Fibroblast of villous mesenchyme (primary cell): ENCODE measurements at places on chromosomes 7 and 10.

DNA sequence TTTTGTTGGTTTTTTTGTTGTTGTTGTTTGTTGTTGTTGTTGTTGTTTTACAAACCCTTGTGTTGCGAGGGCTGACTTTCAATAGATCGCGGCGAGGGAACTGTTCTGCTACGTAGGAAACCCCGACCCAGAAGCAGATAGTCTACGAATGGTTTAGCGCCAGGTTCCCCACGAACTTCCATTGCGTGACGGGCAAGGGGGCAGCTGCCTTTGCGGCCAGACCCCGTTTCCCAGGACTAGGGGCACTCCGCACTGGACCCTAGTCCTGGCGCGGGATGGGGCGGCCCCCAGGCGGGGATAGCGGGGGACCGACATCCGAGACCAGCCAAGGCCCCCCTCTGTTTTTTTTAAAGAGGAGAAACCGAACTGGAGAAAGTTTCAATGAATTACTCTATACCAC lies 119.6 kb downstream of the LRRTM3 start:
- no peak for DNase-seq

- no peak for DNase-seq
These were observed 68.2 kb downstream of the ALOX5 start for GRCh38 chr10:45442251-45442650.

DNA sequence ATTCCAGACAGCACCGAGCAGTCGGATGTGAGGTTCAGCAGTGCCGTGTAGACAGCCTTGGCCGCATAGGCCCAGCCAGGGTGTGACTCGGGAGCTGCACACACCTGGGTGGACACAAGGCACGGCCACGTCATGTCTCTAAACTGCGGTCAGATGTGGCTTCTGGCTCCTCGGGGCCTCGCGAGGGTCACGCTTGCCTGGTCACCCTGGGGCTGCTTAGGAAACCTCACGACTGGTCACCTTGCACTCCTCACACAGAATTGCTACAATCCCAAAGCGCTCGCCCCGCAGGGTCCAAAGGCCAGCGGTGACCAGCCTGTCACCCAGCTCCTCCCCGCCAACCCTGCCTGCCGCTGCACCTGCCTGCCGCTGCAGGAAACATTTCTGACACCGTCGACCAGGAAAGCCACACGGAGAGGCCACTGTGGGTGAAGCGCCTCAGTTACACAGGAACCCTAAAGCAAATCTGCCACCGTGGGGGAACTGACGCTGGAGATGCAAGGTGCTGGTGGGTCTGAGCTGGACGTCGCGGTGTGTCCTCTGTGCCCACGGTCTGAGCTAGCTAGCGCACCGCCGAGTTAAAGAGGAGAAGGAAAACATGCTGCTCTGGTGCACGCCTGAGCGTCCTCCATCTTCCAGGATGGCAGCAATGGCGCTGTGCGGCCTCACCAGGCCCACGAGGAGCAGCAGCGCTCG lies 5.0 kb downstream of the GPER1 start:
- DNase-seq = no peak

- DNase-seq = no peak
These were observed 64.7 kb upstream of the TNRC18 start for GRCh38 chr7:5488286-5488878.

GRCh38 chr7:22469371-22470143 lies 30.4 kb downstream of the STEAP1B start:
- DNase-seq = no peak

- DNase-seq = no peak
These were observed 28.0 kb downstream of the MICU1 start for GRCh38 chr10:72597897-72598296.

GRCh38 chr7:54788664-54789063 lies 29.7 kb upstream of the SEC61G start:
- DNase-seq = peak; percentile 85

GRCh38 chr10:4784667-4785333 lies 41.2 kb upstream of the AKR1E2 start:
- no peak for DNase-seq

GRCh38 chr7:24740871-24741270 lies 16.4 kb downstream of the GSDME start:
- DNase-seq = no peak

DNA sequence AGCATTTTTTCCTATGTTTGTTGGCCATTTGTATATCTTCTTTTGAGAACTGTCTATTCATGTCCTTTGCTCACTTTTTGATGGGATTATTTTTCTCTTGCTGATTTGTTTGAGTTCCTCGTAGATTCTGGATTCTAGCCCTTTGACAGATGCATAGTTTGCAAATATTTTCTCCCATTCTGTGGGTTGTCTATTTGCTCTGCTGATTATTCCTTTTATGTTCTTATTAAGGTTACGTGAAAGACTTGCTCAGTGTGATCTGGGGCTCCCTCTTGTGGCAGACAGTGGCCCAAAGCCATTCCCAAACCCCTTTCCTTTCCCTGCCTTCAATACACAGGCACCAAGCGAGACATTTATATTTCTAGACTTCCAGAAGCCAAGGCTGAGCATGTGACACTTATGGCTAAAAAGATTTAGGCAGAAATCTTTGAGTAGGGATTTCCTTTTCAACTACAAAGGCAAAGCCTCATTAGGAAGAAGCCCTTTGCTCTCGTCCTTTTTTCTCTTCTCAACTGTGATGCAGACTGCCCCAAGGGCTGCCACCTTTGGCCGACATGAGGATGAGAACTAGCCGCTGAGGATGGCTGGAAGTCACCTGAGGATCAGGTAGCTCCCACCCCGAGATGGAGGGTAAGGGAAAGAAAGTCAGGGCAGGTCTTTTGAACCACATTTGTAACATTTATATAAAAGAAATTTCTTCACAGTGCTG lies 23.6 kb downstream of the ST8SIA6 start:
- DNase-seq = peak; percentile 75

- no peak for DNase-seq
These were observed 114.3 kb upstream of the NOBOX start for GRCh38 chr7:144517749-144518148.

- no peak for DNase-seq
These were observed 4.8 kb downstream of the IDI1 start for GRCh38 chr10:1044146-1044545.

DNA sequence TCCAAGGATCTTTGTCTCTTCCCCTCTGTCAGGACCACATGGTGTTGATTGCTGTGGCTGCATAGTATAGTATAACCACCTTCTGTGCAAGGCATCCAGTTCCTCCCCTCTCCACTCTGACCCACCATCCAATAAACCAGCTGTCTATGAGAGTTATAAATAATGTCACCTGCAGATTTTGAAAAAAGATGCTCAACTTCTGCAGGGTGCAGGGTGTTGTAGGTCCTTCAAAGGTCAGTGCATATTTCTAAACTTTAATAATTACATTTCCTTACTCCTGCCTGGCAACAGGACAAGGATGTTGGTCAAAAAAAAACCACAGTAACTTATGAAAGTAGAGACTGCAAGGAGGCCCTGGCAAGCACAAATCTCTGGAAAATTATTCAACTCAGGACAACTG lies 166.2 kb downstream of the PKD1L1 start:
- peak; percentile 63 for DNase-seq

DNA sequence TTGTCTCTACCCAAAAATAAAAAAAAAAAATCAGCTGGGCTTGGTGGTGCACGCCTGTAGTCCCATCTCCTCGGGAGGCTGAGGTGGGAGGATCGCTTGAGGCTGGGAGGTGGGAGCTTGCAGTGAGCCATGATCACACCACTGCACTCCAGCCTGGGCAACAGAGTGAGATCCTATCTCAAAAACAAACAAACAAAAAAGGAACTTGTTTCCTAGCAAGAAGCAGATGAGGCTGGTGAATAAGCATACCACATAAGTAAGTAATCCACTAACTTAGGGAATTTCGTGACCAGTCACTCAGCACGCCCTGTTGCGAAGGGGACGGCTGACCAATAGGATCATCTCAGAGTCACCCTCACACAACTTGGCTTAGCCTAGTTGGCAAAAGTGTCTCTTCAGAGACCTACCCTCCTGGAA lies 64.6 kb downstream of the CUX1 start:
- peak; percentile 96 for DNase-seq

DNA sequence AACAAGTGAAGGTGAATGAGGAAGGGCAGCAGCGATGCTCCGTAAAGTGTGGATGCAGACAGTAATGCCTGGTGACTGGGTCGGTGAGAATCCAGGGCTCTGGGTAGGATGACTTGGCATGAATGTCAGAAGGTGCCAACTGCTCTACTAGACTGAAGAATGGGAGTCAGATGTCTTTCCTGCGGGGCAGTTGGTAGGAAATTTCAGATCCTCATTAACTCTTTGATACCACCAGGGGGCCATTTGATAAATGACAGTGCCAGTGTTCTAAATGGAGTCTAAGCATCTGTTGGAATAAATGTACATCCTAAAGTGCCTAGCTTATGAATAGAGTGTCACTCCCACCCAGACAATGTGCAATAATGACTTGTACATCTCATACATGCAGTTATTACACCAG lies 462.0 kb downstream of the GRM8 start:
- DNase-seq = no peak

GRCh38 chr10:106493751-106494150 lies 670.8 kb downstream of the SORCS1 start:
- DNase-seq = no peak

GRCh38 chr10:34374356-34375045 lies 440.6 kb downstream of the PARD3 start:
- DNase-seq = no peak

- no peak for DNase-seq
These were observed 16.7 kb downstream of the LRRN3 start for GRCh38 chr7:111107579-111107978.

DNA sequence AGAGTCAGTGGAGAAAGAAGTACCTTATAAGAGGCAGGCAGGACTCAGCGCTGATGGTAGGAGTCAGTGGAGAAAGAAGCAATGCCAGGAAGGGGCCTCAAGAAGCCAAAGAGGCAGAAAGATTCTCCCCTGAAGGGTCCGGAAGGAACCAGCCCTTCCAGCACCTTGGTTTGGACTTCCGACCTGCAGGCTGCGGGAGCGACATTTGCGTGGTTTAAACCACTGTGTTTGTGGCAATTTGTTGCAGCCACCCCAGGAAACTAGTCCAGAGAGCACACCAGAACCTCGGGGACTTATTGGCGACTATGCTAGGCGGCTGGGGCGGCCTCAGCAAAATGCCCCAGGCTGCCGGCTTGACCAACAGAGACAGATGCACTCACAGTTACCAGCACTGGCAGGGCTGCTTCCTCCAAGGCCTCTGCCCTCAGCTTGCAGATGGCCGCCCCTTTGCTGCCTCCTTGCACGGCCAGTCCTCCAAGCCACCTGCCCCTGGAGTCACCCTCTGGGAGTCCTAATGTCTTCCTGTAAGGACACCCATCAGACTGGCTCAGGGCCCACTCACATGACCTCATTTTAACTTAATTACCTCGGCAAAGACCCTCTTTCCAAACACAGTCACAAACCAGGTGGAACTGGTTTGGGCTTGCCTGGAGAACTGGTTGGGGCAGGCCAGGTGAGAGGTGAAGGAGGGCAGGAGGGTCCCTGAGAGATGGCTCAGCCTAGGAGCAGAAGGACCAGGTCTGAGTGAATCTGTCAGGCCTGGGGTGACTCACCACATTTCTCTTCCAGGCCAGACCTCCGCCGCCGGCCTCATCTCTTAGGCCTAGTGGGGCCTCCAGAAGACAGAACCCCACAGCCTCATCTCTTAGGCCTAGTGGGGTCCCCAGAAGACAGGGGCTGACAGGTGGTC lies 26.1 kb downstream of the CALML3 start:
- no peak for DNase-seq

DNA sequence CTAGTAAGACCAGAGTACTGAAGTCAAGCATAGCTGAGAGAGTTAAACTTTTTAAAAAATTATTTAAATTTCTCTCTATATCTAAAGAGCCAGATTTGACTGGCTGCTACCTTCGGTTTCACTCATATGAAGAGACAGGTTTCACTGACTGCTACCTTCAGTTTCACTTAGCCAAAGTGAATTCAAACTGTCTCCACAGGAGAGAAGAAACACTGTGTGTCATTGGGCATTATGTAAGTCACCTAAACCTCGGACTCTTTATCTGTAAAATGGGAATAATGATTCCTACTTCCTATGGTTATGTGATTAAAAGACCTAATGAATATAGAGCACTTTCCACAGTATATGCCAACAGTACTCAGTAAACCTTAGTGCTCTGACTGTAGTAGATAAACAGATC lies 41.6 kb upstream of the MET start:
- no peak for DNase-seq

DNA sequence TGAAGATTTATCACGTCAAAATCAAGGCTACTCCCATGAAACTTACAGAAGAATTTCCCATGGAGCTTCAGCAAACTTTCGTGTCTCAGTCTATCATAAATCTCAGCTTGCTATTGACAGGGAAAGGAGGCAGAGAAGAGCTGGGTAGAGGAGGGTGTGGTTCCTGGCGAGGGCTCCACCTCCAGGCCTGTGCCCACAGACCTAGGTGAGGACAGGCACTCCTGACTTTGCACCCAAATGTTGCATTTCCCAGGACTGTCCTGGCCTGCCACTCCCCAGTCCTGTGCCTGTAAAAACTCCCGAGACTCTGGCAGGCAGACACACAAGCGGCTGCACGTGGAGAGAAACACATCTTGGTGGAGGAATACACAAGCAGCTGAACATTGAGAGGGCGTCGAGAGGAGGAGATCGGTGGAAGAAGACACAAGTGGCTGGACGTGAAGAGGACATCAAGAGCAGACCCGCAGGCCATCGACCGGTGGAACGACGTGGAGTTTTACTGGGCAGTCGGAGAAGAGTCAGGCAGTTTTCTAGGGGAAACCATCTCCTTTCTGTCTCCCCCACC lies 145.1 kb downstream of the CTNNA3 start:
- no peak for DNase-seq

DNA sequence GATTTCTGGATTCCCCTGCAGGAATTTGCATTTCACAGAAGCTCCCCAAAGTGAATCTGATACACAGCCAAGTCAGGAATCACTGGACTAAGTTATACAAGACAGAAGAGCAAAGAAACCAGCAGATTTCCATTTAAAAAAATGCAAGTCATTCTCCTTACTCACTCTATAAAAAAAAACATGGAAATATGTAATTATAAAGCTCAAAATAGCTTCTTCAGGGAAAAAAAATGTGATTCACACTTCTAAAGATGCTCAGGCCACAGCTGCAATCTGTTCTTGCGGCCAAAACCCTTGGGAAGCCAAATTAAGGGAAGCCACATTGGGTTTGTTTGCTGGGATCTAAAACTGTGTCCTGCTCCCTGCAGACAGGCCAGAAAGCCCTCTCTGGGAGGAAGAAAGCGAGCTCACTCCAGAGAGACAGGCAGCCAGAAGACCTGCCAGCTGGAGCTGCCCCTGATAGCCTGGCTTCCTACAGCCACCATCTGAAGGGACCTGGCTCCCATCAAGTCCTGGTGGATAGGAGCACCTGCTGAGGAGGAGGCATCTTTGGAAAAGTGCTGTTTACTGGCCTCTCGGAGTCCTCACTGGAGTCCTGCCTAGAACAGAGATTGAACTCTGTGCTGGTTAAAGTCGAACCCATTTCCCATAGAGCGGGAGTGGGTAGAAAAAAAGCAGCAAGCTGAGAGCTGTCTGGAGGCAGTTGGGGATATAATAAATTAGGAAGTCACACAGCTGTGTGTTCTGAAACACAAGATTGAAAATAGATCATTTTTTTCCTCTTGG lies 359.2 kb upstream of the AOAH start:
- DNase-seq = peak; percentile 37

- peak; percentile 50 for DNase-seq
These were observed 15.1 kb downstream of the GPR146 start for GRCh38 chr7:1059200-1060091.

GRCh38 chr7:115662120-115662519 lies 368.4 kb downstream of the TFEC start:
- DNase-seq = peak; percentile 14
